ENCODE measurements at places on chromosomes 5 and 9. TPM values are rescaled to one million over a fixed set of nuclear protein-coding genes. Genes with fewer than 3 reads are reported as not detected.

- no peak overlapping the region for H3K4me3 ChIP-seq
- H3K4me1 ChIP-seq: no peaks in the 10 kb centered on the region
- no peaks in the 10 kb centered on the region for H3K36me3 ChIP-seq
- DNase-seq: no peak
Measured at GRCh38 chr9:20786807-20787206, 102.7 kb downstream of the FOCAD start.

DNA sequence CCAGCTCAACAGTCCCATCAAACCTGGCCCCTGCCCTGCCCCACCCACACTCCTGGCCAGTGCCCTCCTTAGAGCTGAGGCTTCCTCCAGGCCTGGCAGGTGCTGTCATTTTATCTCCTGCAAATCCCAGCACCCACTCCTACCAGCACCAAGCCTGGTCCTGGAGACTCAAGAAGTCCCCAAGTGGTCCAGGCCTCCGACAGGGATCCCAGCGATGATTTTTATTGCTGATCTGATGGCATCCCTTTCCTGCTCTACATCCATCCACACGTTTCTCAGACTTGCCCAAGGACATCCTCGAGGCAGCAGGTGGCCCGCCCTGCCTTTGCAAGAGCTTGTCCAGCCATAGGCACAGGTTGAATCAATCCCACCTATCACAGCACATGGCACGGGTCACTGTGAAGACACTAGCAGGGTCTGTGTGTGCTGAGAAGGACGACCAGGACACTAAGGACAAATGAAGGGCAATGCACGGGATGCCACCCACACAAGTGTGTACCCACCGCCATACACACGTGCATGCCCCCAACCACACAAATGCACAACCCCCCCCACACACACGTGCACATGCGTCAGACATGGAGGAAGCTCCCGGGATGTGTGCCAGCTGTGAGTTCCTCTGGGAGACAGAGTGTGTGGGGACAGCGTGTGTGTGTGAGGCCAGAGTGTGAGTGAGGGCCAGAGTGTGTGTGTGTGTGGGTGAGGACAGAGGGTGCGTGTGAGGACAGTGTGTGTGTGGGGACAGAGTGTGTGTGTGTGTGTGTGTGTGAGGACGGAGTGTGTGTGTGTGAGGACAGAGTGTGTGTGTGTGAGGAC lies 62.4 kb upstream of the UBAC1 start:
- peak; percentile 53 for DNase-seq
- peaks cover 24% of the 10 kb centered on the region for H3K4me1 ChIP-seq
- no peak overlapping the region for H3K4me3 ChIP-seq
- H3K36me3 ChIP-seq: no peaks in the 10 kb centered on the region

DNA sequence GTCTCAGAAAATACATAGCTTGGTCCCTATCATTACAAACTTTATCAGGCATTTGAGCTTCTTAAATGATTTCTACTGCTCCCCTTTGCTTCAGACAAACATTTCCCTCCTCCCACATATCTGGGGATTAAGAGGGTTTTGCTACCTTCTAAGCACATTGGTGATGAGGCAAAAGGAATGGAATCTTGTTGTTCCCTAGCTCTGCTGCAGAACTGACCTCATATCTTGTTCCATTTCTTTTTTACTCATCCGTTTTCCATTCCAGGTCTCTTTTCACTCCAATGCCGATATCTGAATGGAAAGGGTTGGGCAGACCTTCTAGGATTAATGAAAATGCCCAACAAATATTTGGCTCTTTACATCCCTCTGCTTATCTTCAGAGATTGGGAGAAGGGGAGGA lies 444.6 kb downstream of the ZNF608 start:
- H3K27me3 ChIP-seq: no peaks in the 10 kb centered on the region
- H3K4me3 ChIP-seq: no peak overlapping the region
- no peak overlapping the region for H3K27ac ChIP-seq

Gene PKD2L2
- not detected for total RNA-seq

GRCh38 chr9:88767504-88767790 lies 223.8 kb upstream of the S1PR3 start:
- no peak overlapping the region for H3K27ac ChIP-seq
- H3K36me3 ChIP-seq: no peaks in the 10 kb centered on the region
- no peak for DNase-seq

DNA sequence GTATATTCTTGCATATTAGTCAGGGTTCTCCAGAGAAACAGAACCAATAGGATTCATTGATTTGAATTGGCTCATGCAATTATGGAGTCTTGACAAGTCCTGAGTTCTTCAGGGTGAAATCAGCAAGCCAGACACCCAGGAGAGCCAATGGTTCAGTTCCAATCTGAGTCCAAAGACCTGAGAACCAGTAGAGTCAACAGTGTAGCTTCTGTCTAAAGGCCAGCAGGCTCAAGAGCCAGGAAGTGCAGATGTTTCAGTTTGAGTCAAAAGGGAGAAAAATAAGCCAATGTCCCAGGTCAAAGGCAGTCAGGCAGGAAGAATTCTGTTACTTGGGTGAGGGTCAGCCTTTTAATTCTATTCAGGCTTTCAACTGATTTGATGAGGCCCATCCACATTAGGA lies 37.8 kb upstream of the ANKRD34B start:
- H3K27me3 ChIP-seq: no peaks in the 10 kb centered on the region
- no peaks in the 10 kb centered on the region for H3K4me1 ChIP-seq
- no peak overlapping the region for H3K4me3 ChIP-seq
- no peak overlapping the region for H3K27ac ChIP-seq
- no peak for DNase-seq
- H3K36me3 ChIP-seq: no peaks in the 10 kb centered on the region

GRCh38 chr5:132546108-132546507 lies 2.8 kb upstream of the IL5 start:
- no peak overlapping the region for H3K4me3 ChIP-seq
- DNase-seq: no peak
- H3K27ac ChIP-seq: no peak overlapping the region
- H3K4me1 ChIP-seq: no peaks in the 10 kb centered on the region
- H3K36me3 ChIP-seq: no peaks in the 10 kb centered on the region

DNA sequence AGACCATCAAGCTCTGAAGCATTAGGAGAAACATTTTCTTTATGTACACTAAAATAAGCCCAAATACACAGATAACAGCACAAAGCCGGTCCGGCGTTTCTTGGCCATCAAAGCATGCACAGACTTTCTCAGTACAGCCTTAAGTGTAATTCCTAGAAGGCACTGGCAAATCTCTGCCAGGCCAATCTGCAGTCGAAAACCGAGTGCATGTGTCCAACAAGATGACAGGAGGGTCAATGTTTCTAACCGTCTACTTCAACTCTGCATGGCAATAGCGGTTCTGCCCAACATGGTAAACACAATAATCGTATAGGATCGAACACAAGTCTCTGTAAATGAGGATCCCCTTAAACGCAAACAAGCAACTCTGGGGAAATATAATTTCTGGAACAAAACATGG lies 1.1 kb downstream of the ARL15 start:
- H3K27ac ChIP-seq: no peak overlapping the region
- H3K27me3 ChIP-seq: no peaks in the 10 kb centered on the region
- H3K4me1 ChIP-seq: no peaks in the 10 kb centered on the region
- peak overlapping the region; percentile 93 for H3K4me3 ChIP-seq

- no peak overlapping the region for H3K4me3 ChIP-seq
- H3K27me3 ChIP-seq: no peaks in the 10 kb centered on the region
- H3K27ac ChIP-seq: no peak overlapping the region
- H3K36me3 ChIP-seq: no peaks in the 10 kb centered on the region
Measured at GRCh38 chr9:81850724-81851123, 77.5 kb upstream of the SPATA31D4 start.

GRCh38 chr5:118115791-118116190 lies 872.6 kb downstream of the DTWD2 start:
- DNase-seq: no peak
- no peaks in the 10 kb centered on the region for H3K36me3 ChIP-seq
- no peaks in the 10 kb centered on the region for H3K27me3 ChIP-seq
- no peaks in the 10 kb centered on the region for H3K4me1 ChIP-seq
- no peak overlapping the region for H3K27ac ChIP-seq

Gene CKMT2
- 2.0 TPM for total RNA-seq

DNA sequence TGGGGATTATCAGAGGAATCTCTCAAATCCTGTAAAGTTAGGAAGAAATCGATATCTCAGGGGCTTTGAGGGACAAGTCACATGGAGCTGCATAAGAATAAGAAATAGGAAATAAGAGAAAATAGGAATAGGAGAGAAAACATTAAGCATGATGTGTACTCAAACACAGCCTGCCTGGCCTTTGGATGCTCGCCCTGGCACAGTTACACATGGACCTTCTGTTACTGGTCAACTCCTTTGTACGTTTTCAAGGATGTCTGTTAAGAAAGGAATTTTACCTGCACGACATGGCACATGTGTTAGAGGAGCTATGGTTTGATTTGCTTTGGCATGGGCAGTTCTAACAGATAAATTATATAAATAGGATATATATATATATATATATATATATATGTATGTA lies 321.2 kb downstream of the CDH12 start:
- no peaks in the 10 kb centered on the region for H3K27me3 ChIP-seq
- no peaks in the 10 kb centered on the region for H3K36me3 ChIP-seq
- no peak overlapping the region for H3K27ac ChIP-seq
- no peak for DNase-seq
- H3K4me3 ChIP-seq: no peak overlapping the region
- no peaks in the 10 kb centered on the region for H3K4me1 ChIP-seq
